ENCODE measurements at places on chromosomes 11 and 22.

DNA sequence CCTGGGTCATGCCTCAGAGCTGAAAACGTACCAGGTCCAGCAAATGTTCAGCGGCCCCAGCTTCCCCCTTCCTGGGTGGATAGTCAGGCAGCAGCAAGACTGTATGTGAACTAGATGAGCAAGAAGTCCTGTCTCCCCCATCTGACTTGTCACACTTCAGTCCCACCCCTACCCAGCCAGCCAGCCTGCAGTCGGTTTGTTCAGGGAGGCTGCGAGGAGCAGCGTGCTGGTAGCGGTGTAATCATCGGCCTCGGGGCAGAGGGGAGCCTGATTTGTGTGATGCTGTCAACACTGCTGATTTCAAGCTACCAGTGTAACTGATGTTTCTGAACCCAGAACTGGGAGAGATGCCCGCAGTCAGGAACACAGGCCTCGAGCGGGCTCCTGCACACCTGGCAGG lies 9.6 kb downstream of the TMEM258 start:
- no peak for DNase-seq

DNA sequence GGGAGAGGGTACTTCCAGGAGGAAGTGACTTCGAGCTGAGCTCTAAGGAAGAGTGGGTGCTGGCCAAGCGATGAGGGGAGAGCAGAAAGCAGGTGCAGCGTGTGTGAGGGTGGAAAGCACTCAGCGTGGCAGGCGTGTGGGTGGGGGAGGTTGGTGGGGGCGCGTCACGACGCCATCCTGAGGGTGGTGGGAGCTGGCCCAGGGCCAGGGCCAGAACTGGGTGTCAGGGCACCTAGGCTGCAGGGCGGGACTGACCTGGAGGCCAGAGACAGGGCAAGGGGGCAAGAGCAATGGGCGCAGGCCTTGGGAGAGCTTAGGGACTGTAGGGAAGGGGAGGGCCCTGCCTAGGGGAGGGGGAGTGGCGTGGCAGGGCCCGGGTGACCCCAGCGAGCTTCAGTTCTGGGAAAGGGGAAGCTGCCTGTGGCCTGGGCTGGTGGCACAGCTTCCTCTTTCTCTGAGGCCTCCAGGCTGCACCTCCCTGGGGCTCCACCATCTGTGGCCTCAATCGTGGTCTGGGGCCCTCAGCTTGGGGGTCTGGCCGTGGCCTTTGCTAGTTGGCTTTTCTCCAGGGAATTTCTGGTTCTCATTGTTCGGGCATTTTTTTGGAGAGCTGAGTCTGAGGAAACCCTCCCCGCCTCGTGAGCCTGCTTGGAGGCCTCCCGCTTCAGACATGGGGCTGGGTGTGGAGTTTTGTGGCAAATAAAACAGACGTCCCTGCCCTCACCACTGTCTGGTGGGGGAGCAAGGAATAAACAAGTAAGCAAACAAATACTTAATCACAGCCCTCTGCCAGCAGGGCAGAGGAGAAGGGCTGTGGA lies 8.9 kb downstream of the RELT start:
- no peak for DNase-seq

DNA sequence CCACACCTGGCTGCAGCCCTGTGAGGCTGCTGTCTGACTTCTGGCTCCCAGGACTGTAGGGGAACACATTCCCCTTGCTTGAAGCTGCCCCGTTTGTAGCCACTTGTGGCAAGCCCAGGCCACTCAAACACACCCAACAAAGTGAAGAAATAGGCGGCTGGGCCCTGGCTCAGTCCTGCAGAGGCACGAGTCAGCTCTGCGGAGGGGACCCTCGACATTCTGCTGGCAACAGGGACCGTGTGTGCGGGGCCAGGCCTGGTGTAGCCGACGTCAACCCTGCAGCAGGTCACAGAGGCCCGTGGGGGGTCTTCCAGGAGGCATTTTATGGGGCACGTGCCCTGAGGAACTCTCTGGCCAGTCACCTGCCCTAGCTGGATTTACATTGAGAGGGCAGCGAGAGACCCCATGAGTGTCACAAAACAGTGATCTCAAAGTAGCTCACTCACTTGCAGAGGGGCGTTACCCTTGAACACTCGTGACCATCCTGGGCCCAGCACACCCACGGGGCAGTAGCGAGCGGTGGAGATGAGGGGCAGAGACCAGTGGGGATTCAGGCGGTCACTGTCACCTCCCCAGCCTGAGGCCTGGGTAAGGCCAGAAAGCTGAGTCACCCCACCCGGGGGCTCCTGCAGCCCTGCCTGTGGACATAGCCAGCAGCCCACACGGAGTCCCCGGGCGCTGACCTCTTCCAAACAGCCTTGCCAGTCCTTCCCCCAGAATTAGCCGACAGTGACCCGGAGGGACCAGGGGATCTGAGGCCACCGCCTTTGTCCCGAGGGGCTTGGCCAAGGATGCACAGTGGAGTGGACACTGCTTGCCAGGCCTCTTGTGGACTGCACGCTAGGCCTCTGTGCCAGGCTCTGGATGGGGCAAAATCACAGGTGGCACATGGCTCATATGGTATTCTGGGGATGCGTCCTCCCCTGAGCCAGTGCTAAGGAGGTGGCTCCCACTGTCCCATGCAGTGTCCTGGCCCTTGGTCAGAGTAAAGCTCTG lies 139.5 kb downstream of the CTTN start:
- no peak for DNase-seq

GRCh38 chr11:70778883-70779282 lies 380.6 kb downstream of the CTTN start:
- DNase-seq = no peak

GRCh38 chr11:69442012-69442806 lies 39.3 kb upstream of the LINC01488 start:
- no peak for DNase-seq

Data from stimulated activated CD4-positive, alpha-beta T cell treated with anti-CD3 and anti-CD28 coated beads, Interleukin-12 subunit alpha, Interleukin-12 subunit beta, amount 100 ng/mL, for 24 hours (primary cell).